Activated CD4-positive, alpha-beta T cell treated with anti-CD3 and anti-CD28 coated beads, Interleukin-2, amount 10 ng/mL, durations not matched to agents 7 days and 5 days (primary cell): ENCODE measurements at places on chromosomes 4 and X.
A peak's percentile ranks its signal among the peaks of the same experiment; 100 is the strongest.

DNA sequence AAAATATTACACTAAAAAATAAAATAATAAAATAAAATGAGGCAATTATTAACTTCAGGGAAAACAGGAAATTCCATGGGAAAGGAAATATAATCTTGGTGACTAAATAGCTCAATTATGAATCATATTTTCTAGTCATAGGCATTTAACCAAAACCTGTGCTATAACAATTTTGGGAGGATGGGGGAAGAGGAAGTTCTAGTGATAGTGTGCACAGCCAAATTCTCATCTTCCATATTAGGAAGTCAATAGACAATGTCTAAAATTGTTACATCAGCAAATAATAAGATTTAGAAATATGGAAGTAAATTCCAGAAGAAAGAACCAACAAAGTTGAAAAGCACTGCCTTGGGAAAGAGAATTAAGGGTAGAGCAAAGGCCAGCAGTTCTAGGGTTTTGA is 2.8 kb downstream of the AWAT2 start:
- no peak for DNase-seq

GRCh38 chr4:134585972-134586371 is 384.4 kb upstream of the PABPC4L start:
- no peak for DNase-seq

GRCh38 chr4:175346376-175346775 is 428.2 kb downstream of the ADAM29 start:
- no peak for DNase-seq

- peak; percentile 67 for DNase-seq
Measured at GRCh38 chr4:168923526-168924194, 86.4 kb downstream of the CBR4 start.

DNA sequence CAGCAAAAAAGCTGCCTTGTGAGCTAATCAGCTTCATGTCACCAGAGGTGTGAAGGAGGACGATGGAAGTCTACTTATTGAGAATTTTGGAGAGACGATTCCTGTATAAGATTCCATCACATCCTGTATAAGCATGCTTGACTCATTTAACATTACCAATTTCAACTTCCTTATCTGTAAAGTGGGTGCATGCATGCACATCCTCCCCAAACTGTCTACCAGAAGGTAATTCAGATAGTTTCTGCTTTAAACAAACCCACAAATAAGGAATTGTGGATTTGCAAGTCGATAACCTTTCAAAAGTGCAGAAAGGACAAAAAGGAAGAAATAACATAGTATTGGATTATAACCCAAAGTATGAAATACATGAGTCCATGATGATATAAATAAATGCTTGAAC is 31.1 kb downstream of the AKAP4 start:
- DNase-seq = no peak

GRCh38 chr4:95732061-95732460 is 107.8 kb upstream of the PDHA2 start:
- no peak for DNase-seq

- DNase-seq = no peak
Measured at GRCh38 chr4:159432436-159432835, 329.6 kb downstream of the RAPGEF2 start.

DNA sequence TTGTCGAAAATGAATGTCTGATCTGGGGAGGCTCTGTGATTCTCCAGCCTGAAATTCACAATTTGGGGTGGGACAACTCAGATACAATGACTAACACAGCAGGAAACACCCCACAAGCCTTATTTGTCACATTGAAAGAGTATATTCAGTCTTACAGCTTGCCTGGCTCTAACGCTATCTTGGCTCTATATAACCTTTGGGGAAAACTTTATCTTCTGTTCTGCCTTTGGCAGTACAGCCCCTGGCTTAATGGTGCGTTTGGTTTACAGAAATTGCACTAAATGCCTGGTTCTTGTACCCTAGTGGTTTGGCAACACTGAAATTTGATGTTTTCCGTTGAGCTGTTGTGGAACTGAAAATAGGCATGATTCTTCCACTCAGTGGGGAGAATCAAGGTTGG is 178.1 kb upstream of the VEGFC start:
- DNase-seq = no peak

DNA sequence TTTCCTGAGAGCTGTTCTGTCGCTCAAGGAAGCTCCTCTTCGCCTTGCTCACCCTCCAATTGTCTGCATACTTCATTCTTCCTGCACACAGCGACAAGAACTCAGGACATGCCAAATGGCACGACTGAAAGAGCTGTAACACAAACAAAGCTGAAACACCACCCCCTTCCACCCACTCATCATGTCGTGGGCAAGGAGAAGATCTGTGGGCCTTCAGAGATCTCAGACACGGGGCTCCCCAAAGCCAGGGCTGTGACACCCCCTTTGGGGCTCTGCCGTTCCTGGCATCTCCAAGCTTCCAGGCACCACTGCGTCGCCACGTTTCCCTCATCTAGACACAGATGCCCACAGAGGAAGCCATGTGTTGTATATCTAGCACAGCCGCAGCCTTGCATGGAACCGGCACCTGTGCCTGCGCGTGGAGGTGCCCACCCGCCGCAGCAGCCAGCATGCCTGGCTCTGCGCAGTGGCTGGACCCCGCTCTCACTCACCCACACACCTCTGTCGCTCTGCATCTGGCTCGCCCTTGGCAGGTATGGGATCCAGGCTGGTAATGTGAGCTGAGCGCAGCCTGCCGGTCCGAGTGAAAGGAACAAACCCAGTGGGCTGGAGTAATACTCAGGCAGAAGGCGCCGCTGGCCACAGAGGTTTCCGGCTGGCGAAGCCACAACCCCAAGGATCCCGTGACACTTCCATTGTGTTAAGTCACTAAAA is 676.4 kb upstream of the INTU start:
- DNase-seq = no peak

- DNase-seq = no peak
Measured at GRCh38 chrX:32744921-32745320, 466.4 kb downstream of the DMD start.

GRCh38 chr4:700587-701264 is 4.9 kb upstream of the PCGF3 start:
- DNase-seq = no peak

- no peak for DNase-seq
Measured at GRCh38 chrX:139186991-139187390, 343.5 kb upstream of the F9 start.
